ENCODE measurements at places on chromosomes 5 and 9.

GRCh38 chr5:15695215-15695731, 195.3 kb downstream of the FBXL7 start:
- DNase-seq = no peak

DNA sequence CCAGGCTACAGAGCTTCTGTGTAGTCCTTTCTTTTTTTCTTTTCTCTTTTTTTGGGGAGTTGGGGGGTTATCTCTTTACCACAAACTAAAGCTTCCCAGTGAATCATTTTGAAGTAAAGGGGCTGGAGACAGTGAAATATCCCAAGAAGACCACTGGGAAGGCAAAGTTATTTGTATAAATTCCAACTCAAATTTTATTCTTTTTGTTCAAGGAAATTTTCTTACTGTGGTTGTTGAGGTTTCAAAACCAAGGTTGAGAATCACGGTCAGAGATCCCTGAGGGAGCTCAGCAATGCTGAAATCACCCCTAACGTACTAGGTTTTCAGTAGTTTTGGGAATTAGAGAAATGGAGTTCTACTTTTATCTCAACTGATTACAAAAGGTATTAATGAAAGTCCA, 175.7 kb downstream of the ARHGEF28 start:
- DNase-seq = no peak

DNA sequence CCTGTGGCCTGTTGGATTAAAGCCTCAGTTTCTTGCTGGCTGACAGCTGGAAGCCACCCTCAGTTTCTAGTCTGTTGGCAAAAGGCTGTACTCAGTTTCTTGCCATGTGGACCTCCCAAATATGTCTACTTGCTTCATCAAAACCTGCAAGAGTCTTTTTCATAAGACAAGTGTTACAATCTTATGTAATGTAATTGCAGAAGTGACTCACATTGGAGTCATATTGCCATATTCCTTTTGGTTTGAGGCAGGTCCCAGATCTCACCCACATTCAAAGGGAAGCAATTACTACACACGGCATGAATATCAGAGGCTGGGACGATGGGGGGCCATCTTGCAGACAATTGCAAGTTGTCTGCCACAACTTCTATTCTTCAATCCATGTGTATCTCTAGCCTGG, 286.7 kb upstream of the IL12B start:
- no peak for DNase-seq

DNA sequence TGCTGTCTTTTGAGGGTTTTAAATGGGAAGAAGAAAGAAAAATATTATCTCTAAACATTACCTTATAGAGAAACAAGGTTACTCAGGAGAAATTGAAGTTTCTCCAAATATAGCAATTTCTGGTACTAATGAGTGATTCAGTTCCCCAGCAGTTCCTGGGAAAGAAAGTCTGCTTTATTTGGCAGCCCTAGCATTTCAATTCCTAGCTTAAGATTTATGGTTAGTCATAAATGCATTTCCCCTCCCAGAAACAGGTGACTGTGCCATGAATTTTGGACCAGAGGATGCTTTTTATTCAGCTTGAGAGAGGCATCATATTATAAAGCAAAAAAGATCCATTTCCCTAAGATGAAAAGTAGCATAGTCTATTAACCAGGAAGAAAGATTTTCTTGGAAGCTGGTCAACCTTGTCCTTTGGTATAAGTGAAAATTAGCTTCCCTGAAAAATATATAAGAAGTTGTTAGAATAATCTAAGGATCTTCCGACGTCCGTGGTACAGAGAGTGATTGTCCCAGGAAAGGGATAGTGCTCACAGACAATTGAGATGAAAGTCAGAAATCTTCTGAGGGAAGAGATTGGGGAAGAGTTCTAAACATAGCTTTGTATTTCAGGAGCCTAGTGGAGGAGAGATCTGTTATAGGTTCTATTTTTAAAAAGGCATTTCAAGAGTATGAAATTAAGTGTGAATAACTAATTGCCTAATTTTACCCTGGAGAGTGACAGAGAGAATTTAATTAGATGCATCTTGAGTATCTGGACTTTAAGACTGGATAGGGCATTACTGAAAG, 164.9 kb downstream of the ESM1 start:
- no peak for DNase-seq

GRCh38 chr9:3436629-3437420, 89.0 kb downstream of the RFX3 start:
- no peak for DNase-seq

Measured in heart left ventricle (tissue), 16 donors.